ENCODE measurements at places on chromosomes 2 and 18. TPM values are rescaled to one million over a fixed set of nuclear protein-coding genes. Genes with fewer than 3 reads are reported as not detected.

- DNase-seq, result no peak
Observed at GRCh38 chr18:23570912-23571504, 15.3 kb downstream of the NPC1 start.

GRCh38 chr2:27729198-27729597, 42.3 kb upstream of the MRPL33 start:
- DNase-seq, result no peak

DNA sequence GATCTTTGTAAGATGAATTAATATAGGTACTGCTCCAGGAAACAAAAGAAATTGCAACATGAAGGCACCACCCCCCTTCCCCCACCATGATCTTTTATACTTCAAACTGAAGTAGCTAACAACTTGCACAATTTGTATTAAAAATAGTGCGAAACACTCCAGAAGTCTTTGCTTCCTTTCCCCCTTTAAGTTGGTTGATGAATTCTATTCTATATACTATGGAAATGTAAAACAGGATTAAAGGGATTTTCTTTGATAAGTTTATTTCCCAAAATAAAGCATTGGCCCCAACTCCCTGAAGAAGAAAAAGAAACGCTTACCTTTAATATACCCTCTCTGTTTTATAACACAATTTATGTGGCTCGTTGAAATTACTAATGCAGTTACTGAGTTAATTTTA, 227.1 kb downstream of the ARHGAP15 start:
- no peak for DNase-seq

GRCh38 chr18:37482433-37482832, 83.2 kb downstream of the CELF4 start:
- DNase-seq, result no peak

DNA sequence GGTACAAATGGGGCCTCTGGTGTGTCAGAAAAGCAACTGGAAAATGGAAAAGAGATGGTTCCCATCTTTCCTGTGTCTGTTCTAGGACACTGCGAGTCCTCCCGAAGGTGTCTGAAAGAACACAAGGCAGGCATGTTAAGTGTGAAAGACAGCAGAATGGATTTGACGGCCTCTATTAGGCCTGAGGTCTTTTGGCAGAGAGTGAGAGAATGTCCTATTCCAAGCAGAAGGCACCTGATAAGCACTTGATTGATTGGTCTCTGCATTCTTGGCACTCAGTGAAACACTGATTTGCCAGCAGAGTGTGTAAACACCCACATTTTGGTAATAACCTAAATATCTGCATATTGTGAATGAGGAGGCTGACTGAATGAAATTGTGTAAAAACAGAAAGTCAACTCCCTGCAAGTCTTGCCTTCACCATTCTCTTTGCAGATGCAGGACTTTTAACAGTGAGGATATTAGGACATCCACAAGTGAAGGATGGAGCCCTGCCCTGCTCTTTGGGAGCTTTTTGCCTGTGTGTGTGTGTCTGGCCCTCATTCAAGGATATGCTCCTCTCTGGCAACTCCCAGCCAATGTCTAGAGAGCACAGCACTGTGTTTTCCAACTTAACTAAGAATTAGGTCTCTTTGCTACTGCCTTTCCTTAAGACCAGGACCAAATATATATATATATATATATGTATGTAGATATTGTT, 698.3 kb downstream of the NRXN1 start:
- no peak for DNase-seq

DNA sequence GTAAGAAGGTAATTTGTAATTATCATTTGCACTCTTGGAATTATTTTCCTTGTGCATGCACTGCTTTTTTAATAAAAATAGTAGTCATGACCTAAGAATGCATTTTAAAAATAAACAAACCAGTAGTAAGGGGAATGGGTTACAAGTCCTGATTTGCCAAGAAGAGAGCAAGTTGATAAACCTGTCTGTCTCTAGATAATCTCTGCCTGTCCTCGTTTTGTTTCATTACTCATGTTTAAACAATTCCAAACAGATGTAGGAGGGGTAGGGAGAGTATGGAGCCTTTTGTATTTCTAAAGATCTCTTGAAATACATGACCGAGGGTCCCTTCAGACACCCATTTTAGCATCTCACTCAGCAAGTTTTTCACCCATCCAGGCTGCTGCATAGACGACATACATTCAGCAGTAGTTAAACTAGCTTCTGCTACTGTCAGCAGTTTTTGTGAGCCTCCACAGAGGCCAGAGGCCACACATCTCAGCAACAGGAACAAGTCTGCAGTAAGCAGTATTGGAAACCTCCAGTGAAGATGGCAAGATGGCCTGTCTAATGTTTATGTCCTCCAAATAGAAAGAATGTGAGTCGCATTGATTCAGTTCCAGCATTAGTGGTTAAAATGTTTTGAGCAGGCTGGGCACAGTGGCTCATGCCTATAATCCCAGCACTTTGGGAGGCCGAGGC, 2.3 kb upstream of the EXOC6B start:
- DNase-seq, result peak; percentile 65

DNA sequence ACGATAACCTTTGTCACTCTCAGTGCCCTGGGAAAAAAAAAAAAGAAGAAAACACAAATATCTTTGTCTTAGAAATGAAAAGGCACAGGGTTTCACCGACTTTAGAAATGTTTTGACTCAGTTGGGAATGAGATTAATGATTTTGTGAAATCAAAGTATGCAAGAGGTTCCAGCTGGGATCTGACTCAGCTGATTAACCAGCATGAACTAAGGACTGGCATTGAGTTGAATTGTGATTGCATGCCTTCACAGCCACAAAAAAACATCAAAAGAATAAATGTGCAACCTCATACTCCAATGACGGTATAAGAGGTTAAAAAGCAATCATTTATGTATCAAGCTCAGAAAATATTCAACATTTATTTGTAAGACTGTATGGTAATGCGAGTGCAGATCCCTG, 566.6 kb upstream of the DSEL start:
- peak; percentile 4 for DNase-seq

DNA sequence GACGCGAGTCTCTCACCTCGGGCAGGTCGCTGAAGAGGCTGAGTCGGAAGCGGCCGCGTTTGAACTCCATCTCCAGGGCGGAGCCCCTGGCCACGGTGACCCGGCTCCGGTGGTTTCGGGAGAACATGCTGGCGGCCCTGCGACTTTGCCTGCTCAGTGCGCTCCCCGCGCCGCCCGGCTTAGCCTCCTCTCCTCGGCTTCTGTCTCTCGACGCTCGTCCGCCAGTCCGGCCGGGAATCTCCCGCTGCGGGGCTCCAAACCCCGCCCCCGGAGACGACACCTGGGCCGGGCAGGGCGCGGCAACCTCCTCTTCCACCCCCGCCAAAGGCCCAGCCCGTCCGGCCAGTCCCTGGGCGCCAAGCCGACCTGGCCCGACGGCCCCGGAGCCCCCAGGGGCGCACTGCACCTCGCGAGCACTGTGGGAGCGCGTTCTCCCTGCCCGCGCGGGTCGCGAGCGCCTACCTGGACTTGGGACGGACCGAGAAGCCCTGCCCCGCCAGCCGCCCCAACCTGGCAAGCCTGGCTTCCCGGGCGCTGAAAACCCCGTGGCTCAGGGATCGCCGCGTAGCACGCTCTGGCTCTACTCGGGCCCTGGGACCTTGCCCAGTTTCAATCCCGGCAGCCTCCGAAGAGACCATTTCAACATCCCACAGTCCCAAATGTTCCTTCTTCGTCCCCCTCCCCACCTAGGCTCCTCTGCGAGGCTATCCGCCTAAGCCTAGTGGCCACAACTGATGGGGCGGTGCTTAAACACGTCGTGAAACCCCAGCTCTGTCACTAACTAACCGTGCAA, at the start of gene RTKN:
Gene RTKN, minus strand, starts transcription at position 248 of the 793 bp plus-strand sequence. Its CDS starts 121 bp downstream, at position 127.
- no peak for DNase-seq

DNA sequence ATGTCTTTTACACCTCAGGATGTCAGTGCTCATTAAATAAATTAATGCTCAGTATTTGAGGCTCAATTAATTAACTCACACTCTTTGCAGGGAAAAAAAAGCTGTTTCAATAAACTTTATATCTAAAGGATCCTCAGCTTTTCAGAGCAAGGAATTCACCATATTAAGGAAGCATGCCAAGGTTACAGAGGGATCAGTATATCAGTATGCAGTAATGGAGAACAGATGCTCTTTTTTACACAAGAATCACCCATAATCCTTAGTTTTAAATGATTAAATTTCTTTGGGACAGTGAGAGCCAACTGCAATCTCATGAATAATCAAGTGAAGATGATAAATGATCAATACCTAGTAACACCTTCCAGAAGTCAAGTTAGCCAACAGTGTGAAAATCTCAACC, 14.9 kb upstream of the LCT start:
- no peak for DNase-seq

GRCh38 chr2:240405684-240406313, 29.7 kb upstream of the GPC1 start:
- no peak for DNase-seq

- DNase-seq, result no peak
Observed at GRCh38 chr18:2087877-2088673, 483.2 kb downstream of the METTL4 start.

GRCh38 chr2:221629468-221629867, 57.4 kb upstream of the EPHA4 start:
- DNase-seq, result peak; percentile 74

DNA sequence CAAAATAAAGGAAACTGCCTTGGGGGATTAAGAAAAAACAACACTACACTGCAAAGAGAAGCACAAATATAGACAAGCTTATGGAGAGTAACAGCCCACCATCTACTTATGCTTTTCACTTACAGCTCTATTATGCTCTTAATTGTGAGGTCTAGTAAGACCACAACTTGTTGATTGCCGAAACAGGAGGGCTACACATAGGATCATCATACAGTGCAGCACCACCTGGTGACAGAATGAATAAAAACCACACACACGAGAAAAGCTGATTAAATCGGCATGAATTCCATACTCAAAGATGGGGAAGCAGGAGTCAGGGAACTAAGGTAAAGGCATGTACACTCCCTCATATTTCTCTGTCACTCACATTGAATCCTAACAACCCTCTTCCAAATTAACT, 259.2 kb downstream of the IKZF2 start:
- peak; percentile 49 for DNase-seq

DNA sequence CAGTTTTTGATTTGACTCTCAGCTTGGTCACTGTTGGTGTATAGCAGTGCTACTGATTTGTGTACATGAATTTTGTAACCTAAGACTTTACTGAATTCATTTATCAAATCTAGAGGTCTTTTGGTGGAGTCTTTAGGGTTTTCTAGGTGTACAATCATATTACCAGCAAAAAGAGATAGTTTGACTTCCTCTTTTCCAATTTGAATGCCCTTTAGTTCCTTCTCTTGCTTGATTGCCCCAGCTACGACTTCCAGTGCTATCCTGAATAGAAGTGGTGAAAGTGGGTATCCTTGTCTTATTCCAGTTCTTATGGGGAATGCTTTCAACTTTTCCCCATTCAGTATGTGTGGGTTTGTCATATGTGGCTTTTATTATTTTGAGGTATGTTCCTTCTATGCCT, 312.9 kb upstream of the REV1 start:
- no peak for DNase-seq

Gene CNGA3
- 0.16 TPM for total RNA-seq

Gene FANCL
- 8.7 TPM for total RNA-seq

Gene SP5
- not detected for total RNA-seq

Gene TMEFF2
- total RNA-seq, result not detected
